ENCODE measurements at places on chromosomes 1 and 21. TPM values are rescaled to one million over a fixed set of nuclear protein-coding genes. Genes with fewer than 3 reads are reported as not detected.

The TGFB2 gene
- 17.4 TPM for total RNA-seq

The CFHR3 gene
- 1.1 TPM for total RNA-seq

The TLR5 gene
- total RNA-seq, result 24.7 TPM

The SLC45A3 gene
- total RNA-seq, result 3.7 TPM

The GPR25 gene
- not detected for total RNA-seq

The HPCAL4 gene
- not detected for total RNA-seq

The MEX3A gene
- total RNA-seq, result 1.2 TPM

The LINGO4 gene
- total RNA-seq, result 0.31 TPM

The RIMS3 gene
- 5.3 TPM for total RNA-seq

The GCLM gene
- 12.6 TPM for total RNA-seq

The HECTD3 gene
- total RNA-seq, result 47.7 TPM

The LCE6A gene
- total RNA-seq, result not detected

The C2CD4D gene
- 1.4 TPM for total RNA-seq

The FCGR2B gene
- 11.6 TPM for total RNA-seq

The PROK1 gene
- total RNA-seq, result 9.3 TPM

The PRDM16 gene
- 15.9 TPM for total RNA-seq

The LCE1B gene
- not detected for total RNA-seq

The KRTAP19-7 gene
- not detected for total RNA-seq

The HEYL gene
- total RNA-seq, result 8.2 TPM

The EDN2 gene
- total RNA-seq, result 5.3 TPM

The IGSF9 gene
- 13.8 TPM for total RNA-seq

The KRTAP19-3 gene
- not detected for total RNA-seq
